ENCODE measurements at places on chromosomes 13 and 19.

DNA sequence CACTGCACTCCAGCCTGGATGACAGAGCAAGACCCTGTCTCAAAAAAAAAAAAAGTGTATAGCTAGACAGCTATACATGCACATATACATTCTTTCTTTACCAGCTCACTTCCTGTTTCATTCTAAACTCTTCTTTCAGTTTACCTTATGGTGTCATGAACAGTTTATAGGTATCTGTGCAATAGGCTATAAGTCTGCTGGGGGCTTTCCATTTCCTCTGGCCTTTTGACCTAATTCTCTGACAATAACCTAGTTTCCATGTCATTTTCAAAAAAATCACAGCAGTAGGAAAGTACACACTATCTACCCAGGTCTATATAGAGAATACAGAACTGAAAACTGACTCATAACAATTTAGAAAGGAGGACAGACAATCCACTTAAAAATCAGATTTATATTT, 24.4 kb upstream of the URAD start:
- H3K27me3 ChIP-seq, result peaks cover 7% of the 10 kb centered on the region
- H3K36me3 ChIP-seq, result no peaks in the 10 kb centered on the region
- H3K4me1 ChIP-seq, result no peaks in the 10 kb centered on the region

- no peak overlapping the region for H3K27ac ChIP-seq
- DNase-seq, result no peak
- no peak overlapping the region for H3K4me3 ChIP-seq
- H3K27me3 ChIP-seq, result peaks cover 41% of the 10 kb centered on the region
Measured at GRCh38 chr19:33568706-33569105, 47.1 kb upstream of the PEPD start.

- H3K27me3 ChIP-seq, result no peaks in the 10 kb centered on the region
- H3K4me3 ChIP-seq, result no peak overlapping the region
- H3K27ac ChIP-seq, result no peak overlapping the region
- DNase-seq, result no peak
- no peaks in the 10 kb centered on the region for H3K4me1 ChIP-seq
Measured at GRCh38 chr13:31967155-31967554, 64.4 kb upstream of the FRY start.

GRCh38 chr13:108226184-108226583, 8.0 kb downstream of the ABHD13 start:
- H3K27me3 ChIP-seq, result no peaks in the 10 kb centered on the region
- H3K27ac ChIP-seq, result no peak overlapping the region
- no peak overlapping the region for H3K4me3 ChIP-seq
- DNase-seq, result no peak
- peaks cover 5% of the 10 kb centered on the region for H3K36me3 ChIP-seq
- H3K4me1 ChIP-seq, result peaks cover 25% of the 10 kb centered on the region

DNA sequence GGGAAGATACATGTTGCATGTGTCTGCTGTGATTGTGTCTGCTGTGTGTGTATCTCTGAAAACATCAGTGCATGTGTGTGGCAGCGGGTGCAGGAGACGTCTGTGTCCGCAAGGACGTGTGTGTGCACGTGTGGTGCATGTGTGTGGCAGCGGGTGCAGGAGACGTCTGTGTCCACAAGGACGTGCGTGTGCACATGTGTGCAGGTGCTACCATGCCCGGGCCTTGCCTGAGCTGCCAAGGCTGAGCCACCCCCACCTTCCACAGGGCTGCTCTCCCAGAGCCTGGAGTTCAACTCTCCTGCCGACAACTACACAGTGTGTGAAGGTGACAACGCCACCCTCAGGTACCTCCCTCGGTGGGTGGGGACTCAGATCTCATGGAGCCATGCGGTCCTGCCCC, 10.4 kb downstream of the IGLON5 start:
- H3K4me3 ChIP-seq, result no peak overlapping the region
- no peaks in the 10 kb centered on the region for H3K4me1 ChIP-seq
- DNase-seq, result no peak
- no peak overlapping the region for H3K27ac ChIP-seq
- H3K27me3 ChIP-seq, result peaks cover 6% of the 10 kb centered on the region

DNA sequence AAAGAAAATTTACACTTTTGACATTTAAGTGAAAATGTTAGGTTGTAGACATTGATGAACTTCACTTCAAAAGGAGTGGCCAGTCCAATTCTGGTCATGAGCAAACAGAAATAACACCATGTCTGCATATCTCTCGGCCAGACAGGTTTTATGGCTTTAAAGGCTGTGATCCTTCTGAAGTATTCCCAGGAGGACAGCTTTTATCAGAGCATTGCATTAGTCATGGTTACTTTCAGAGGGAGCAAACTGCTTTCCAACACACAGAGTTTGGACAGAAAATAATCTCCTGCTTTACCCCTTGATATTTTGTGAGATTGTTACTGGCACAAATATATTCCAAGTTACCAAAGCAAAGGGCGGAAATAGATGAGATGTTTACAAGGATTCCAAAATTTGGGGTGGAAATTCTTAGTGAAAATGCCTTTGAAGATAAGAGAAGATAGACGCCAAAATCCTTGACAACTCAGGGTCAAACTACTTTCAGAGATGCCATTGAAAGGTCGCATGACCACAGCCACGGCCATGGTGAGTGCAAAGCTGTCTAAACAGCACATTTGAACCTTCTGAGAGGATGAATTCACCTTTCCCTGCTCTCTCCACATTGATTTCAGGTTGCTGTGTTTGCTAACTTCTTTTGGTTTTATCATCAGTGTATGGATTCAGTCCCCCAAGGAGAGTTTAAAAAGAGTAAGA, 584.5 kb upstream of the SGCG start:
- no peaks in the 10 kb centered on the region for H3K27me3 ChIP-seq
- no peaks in the 10 kb centered on the region for H3K36me3 ChIP-seq
- no peak for DNase-seq
- H3K27ac ChIP-seq, result no peak overlapping the region

- no peaks in the 10 kb centered on the region for H3K27me3 ChIP-seq
- H3K27ac ChIP-seq, result no peak overlapping the region
- DNase-seq, result no peak
- no peaks in the 10 kb centered on the region for H3K36me3 ChIP-seq
- H3K4me1 ChIP-seq, result no peaks in the 10 kb centered on the region
Measured at GRCh38 chr13:33485247-33485646, 199.7 kb upstream of the STARD13 start.

Data from psoas muscle (tissue), 8 donors.